ENCODE measurements at places on chromosomes 12 and 14.

DNA sequence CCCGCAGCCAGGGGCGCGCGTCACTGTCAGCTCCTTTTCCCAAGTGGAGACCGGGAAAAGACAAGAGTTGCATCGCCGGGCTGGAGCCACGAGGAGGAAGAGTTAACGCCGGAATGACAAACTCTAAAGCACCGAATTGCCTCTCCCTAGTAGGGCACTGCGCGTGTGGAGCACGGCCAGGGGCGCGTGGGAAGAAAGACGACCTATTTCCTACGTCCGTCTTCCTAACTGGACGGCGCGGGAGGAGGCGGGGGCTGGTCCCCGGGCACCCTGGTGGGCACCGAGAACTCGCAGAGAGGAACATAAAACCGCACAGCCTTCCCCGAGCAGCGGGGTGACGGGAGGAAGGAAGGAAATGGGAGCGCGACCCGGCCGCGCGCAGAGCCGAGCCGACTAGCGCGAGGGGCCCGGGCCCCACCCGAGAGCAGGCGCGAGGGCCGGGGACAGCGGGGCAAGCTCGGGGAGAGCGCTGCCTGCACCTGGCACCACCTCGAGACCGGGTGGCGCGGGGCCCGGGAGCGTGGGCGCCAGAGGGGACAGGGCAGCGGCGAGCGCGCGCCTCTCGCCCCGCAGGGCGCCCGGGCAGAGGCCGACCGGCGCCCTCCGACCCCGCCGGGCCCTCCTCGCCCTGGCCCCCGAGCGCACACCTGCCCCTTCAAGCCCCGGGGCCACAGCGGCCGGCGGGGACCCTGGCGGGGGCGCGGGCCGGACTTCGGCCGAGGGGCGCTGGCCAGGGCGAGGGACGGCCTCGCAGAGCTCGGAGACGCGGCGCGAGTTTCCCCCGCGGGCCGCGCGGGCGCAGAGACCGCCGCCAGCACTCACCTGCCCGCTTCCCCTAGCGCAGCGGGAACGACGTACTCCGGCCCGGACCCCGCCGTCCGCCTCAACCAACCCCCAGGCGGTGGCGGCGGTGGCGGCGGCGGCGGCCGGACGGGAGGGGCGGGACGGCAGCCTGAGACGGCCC is at the start of gene SETD3:
Gene SETD3 (minus strand): TSS at position 954 of the 964 bp plus-strand sequence. CDS start 15,054 bp downstream, outside the sequence.
- peak; percentile 8 for DNase-seq

DNA sequence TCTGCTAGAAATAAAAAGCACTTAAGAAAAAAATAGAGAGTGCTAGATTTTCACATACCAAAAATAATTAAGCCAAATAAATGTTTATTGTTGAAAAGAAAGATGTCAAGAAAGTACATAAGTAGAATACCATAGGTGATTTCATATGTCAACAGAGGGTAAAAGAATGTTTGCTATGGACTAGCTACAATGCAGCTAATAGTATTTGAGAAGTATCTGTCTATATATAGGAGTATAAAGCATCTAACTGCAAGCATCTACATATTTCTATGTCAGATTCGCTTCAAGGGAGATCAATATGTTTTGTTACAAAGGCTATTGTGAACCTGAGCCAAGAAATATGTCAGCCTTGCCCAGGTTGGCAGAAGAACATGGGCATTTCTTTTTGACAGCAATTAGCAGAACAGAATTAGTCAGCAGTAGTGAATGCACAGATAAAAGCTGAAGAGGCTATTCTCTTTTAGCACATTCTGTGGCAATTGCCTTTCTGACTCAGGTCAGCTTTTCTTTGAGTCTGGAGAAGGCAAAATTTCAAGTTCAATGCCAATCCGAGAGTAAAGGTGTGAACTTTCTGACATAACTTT is 140.1 kb downstream of the ALG10B start:
- no peak for DNase-seq

DNA sequence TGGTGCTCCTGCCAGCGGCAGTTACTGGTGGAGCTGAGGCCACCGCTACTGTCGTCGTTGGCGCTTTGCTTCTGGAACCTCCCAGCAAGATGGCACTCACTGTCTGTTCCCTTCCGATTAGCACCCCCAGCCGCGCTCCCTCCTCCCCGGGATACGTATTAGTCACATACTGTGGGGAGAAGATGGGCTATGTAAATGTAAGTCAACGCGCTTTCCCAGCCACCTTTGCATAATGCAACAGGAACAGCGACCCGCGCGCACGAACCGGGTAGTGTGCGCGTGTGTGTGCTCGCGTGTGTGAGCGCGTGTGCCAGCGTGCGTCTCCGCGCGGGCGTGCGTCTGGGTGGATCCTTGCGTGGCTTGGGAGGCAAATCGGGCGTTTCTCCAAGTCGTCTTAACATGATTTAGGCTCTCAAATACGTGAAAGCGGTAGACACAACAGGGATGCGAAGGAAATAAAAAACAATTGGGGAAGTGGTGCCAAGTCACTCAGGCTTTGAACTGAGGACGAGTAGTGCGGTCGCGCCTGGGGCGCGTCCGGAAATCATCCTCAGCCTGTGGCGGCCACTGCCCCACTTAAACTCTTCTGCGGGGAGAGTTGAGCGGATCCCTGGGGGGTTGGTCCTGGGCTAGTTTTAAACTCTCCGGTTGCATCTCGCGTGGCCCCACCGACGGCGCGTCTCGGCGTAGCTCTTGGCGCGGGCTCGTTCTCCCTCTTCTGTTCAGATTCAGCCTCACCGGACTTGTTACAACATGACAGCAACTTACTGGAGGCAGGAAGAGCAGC is 1.8 kb downstream of the FLRT2 start:
- DNase-seq, result peak; percentile 29

DNA sequence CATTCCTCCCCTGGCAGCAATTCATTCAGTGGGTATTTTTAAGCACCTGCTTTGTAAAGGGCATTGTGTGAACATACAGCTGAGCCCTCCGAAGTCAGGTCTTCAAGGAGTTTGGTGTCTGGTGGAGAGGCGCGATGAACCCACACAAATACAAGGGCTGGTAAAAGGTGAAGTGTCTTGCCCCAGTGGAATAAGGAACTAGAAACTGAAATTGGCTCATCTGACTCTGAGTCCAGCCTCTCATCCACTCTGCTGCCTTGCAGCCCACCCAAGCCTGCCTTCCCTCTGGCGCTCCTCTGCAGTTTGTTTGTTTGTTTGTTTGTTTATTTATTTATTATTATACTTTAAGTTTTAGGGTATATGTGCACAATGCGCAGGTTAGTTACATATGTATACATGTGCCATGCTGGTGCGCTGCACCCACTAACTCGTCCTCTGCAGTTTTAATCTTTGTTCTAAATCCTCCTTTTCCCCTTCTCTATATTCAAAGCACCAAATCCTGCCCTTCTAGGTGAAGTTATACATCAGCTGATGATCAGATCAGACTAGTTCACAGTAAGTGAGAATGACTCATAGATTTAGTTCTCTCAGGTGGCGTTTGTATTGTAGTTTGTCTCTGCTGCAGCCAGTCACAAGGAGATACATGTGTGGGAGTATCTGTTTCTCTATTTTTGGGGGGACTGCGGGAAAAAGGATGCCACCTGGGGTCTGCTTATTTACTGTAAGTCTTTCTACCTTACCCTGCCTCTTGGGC is 394.5 kb downstream of the APAF1 start:
- no peak for DNase-seq

GRCh38 chr12:116539905-116540482 is 19.2 kb upstream of the MAP1LC3B2 start:
- DNase-seq, result no peak
